ENCODE measurements at places on chromosomes 5 and 9. TPM values are rescaled to one million over a fixed set of nuclear protein-coding genes. Genes with fewer than 3 reads are reported as not detected.
A peak's percentile ranks its signal among the peaks of the same experiment; 100 is the strongest.

GRCh38 chr9:1300941-1301340, 250.8 kb downstream of the DMRT2 start:
- DNase-seq = no peak
- H3K27ac ChIP-seq = no peak overlapping the region
- peaks cover 9% of the 10 kb centered on the region for H3K27me3 ChIP-seq

DNA sequence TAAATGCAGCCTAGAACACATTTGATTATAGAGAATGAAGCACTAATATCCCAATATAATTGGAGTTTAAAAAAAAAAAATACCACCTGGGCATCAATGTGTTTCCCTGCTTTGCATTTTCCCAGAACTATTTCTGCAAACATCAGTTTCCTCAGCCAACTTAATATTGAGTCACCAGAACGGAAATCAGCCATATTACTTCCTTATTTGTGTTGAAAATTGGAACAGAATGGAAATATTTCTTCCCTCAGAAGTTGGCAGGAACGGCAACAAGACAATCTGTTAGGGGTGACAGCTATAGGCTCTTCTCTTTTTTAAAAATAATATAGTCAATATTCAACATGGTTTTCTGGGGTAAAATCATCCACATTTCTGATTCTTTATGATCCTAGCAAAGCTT, 4.0 kb downstream of the MFAP3 start:
- H3K4me3 ChIP-seq = no peak overlapping the region
- peaks cover 2% of the 10 kb centered on the region for H3K36me3 ChIP-seq
- DNase-seq = no peak
- peaks cover 15% of the 10 kb centered on the region for H3K4me1 ChIP-seq

GRCh38 chr5:40365342-40366330, 314.1 kb upstream of the PTGER4 start:
- no peaks in the 10 kb centered on the region for H3K27me3 ChIP-seq
- H3K4me1 ChIP-seq = no peaks in the 10 kb centered on the region
- H3K4me3 ChIP-seq = no peak overlapping the region
- H3K27ac ChIP-seq = no peak overlapping the region
- H3K36me3 ChIP-seq = no peaks in the 10 kb centered on the region

The DMRTA1 gene
- 7.7 TPM for total RNA-seq

The ARHGEF37 gene
- 2.4 TPM for total RNA-seq

The INSL4 gene
- not detected for total RNA-seq

The ANKRD34B gene
- 0.17 TPM for total RNA-seq

The OTP gene
- total RNA-seq = not detected

The SHISAL2B gene
- total RNA-seq = 0.51 TPM

GRCh38 chr9:84781458-84781857, 111.9 kb downstream of the NTRK2 start:
- no peaks in the 10 kb centered on the region for H3K36me3 ChIP-seq
- H3K27ac ChIP-seq = no peak overlapping the region
- peaks cover 7% of the 10 kb centered on the region for H3K27me3 ChIP-seq
- peaks cover 1% of the 10 kb centered on the region for H3K4me1 ChIP-seq

The SOX30 gene
- not detected for total RNA-seq

DNA sequence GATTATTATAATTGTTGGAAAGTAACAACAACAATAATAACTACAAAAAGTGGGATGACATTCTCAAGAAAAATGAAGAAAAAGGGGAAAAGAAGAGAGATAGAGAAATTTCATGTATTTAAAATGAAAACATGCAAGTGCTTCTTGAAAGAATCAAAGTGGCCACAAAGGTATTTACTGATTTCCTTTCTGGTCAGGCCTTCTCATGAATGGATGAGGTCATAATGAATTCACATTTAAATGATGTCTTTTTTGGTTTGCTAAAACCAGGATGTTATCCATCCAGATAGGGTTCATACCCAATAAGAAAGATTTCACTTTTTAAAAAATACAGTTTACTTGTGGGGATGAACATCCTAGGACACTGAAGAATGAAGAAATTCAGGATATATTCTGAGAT, 446.4 kb upstream of the PTGER4 start:
- H3K4me3 ChIP-seq = no peak overlapping the region
- no peak for DNase-seq
- H3K4me1 ChIP-seq = peaks cover 14% of the 10 kb centered on the region
- H3K36me3 ChIP-seq = no peaks in the 10 kb centered on the region

The CYSRT1 gene
- 1.2 TPM for total RNA-seq

DNA sequence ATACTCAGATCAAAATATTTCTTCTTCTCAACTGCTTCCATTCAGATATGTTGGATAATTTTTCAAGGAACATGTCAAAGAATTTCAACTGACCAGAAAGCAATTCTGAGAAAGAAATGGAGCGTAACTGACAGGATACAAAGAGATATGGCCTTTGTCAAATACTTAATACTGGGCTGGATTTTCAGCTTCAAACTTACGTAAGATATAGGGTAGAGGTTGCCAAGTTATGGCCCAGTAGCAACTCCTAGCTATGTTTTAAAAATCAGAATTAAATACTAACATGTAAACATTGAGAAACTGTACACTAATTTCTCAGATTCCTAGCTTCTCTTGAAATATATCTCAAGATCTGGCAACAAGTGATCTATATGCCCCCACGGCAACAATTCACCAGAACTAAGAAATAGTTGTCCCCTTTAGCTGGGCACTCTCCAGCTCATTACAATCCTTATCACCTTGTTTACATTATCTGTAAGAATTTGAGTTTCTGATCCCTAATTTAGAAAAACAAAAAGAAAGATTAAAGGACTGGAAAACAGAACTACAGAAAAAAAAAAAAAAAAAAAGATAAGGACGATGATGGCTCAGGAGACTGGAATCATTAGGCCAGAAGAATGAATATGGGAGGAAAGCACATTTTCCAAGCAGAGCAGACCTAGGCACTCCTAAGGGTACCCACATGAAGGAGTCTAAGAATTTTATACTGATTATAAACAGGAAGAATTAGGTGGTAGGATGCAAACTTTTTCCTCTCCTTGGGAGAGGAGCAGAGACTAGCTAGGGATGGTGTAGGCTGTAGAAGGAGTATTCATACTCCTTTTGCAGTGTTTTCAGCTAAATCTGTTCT, 23.0 kb downstream of the INIP start:
- peaks cover 27% of the 10 kb centered on the region for H3K36me3 ChIP-seq
- DNase-seq = no peak
- H3K4me1 ChIP-seq = no peaks in the 10 kb centered on the region
- H3K4me3 ChIP-seq = no peak overlapping the region

DNA sequence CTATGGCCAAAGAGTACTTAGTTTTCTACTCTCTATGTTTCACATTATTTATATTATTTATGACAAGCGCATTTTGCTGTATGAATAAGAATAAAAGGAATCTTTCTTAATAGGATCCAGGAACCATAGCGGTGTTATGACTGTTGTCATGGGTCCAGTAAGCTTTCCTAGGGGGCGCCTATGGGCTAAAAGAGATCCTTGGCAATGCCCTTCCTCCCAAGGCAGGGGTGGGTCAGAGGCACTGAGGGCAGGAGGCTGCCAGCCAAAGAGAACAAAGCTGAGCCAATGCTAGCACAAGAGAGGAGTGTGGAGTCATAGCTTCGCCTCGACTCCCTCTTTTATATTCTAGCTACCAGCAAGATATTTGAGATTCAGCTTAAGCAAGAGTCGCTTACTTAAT, 98.4 kb upstream of the GNAQ start:
- peaks cover 21% of the 10 kb centered on the region for H3K4me1 ChIP-seq
- no peaks in the 10 kb centered on the region for H3K36me3 ChIP-seq
- no peak overlapping the region for H3K4me3 ChIP-seq

GRCh38 chr5:8954801-8955200, 591.1 kb downstream of the SEMA5A start:
- H3K36me3 ChIP-seq = no peaks in the 10 kb centered on the region
- no peak for DNase-seq
- H3K4me3 ChIP-seq = no peak overlapping the region
- peaks cover 6% of the 10 kb centered on the region for H3K4me1 ChIP-seq

The BTNL8 gene
- total RNA-seq = not detected

GRCh38 chr5:178474562-178475184, 115.5 kb downstream of the COL23A1 start:
- peaks cover 1% of the 10 kb centered on the region for H3K36me3 ChIP-seq
- DNase-seq = no peak
- peak overlapping the region; percentile 85 for H3K27ac ChIP-seq

DNA sequence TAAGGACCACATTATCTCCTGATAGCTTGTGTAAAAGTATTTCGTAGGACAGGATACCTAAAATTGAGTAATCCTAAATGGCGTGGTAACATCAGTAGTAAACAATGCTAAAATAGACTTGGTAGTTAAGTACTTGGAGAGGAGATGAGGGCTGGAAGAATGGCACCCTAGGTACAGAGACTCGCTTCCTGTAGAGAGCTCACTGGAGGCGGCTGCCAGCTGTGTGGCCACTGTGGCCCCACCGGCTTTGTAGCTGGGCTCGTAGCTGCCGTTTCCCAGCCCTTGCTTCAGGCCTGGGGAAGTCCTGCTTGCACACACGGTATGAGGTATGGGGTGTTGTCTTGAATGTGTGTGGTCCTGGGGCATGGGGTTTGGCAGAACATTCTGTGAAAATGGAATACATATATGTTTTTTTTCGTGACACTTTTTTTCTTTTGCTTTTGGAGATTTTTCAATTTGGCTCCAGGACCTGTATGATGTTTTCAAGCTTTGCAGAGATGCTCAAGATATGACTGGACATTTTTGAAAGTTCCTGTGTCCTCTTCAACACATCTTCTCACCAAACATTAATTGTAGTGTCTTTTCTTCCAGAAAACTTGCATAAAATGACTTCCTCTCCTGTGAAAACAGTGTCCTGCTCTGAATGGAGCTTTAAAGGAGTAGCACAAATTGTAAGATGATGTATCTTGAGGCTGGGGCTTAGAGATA, 58.0 kb downstream of the RCL1 start:
- peaks cover 6% of the 10 kb centered on the region for H3K36me3 ChIP-seq
- H3K27ac ChIP-seq = no peak overlapping the region
- H3K4me3 ChIP-seq = no peak overlapping the region
- no peaks in the 10 kb centered on the region for H3K27me3 ChIP-seq

GRCh38 chr5:135440916-135441315, 6.2 kb downstream of the DCANP1 start:
- H3K4me3 ChIP-seq = no peak overlapping the region
- peaks cover 9% of the 10 kb centered on the region for H3K27me3 ChIP-seq
- no peak overlapping the region for H3K27ac ChIP-seq

GRCh38 chr5:30438785-30439184, 754.7 kb upstream of the CDH6 start:
- no peak for DNase-seq
- H3K36me3 ChIP-seq = peaks cover 3% of the 10 kb centered on the region
- no peaks in the 10 kb centered on the region for H3K4me1 ChIP-seq
- no peak overlapping the region for H3K27ac ChIP-seq

The CDO1 gene
- 24.6 TPM for total RNA-seq

GRCh38 chr9:9949978-9950377, 662.8 kb downstream of the PTPRD start:
- no peaks in the 10 kb centered on the region for H3K36me3 ChIP-seq
- H3K27me3 ChIP-seq = no peaks in the 10 kb centered on the region
- no peak overlapping the region for H3K4me3 ChIP-seq

DNA sequence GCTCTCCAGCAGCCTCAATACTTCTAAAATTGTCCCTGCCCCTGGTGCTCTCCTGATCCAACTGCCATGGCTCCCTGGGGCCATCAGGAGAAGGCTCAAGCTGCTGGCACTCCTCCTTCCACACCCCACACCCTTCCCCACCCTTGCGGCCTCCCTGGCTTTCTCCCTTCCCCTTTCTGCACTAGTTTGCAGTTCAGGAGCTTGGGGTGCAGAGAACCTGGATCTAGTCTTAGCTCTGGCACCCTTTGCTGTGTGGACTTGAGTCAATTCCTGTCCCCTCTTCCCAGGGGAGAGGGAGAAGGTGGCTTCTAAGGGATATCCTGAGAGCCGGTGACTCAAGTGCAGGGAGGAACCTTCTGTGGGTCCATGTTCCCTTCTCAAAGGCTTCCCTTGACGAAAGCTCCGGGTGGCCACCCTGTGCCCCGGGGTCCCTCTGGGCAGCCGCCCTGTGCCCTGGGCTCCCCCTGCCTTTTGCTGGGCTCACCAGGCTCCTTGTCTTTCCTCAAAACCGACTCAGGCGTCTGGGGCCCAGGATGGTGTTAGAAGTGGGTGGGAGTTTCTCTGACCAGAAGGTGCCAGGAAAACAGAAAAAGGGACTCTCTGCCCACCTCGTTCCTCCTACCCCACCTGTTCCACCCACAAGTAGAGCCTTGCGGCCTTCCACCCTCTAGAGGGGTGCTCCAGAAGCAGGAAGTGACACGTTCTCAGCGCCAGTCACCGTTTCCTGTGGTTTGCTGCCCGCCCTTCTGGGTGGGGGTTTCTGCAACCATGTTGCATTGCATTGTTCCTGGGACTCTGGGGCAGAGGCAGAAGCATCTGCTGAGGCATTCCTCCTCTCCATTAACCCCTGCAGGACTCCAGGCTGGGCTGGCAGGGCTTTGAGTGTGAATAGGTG, 15.0 kb downstream of the GLIPR2 start:
- no peak overlapping the region for H3K4me3 ChIP-seq
- peaks cover 1% of the 10 kb centered on the region for H3K36me3 ChIP-seq
- no peaks in the 10 kb centered on the region for H3K27me3 ChIP-seq
- DNase-seq = no peak

DNA sequence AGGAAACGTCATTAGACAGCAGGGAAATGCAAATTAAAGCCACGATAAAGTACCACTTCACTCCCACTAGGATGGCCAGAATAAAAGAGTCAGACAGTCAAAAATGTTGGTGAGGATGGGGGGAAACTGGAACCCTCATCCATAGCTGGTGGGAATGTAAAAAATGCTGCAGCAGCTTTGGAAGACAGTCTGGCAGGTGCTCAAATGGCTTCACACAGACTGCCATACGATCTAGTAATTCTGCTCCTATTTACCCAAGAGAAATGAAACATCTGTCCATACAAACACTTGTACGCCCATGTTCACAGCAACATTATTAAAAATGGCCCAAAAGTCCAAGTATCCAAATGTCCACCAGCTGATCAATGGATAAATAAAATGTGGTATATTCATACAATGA, 158.9 kb upstream of the PHYKPL start:
- no peak overlapping the region for H3K27ac ChIP-seq
- peaks cover 32% of the 10 kb centered on the region for H3K27me3 ChIP-seq
- no peak overlapping the region for H3K4me3 ChIP-seq
- no peaks in the 10 kb centered on the region for H3K36me3 ChIP-seq
- no peak for DNase-seq

The SOHLH1 gene
- total RNA-seq = not detected

DNA sequence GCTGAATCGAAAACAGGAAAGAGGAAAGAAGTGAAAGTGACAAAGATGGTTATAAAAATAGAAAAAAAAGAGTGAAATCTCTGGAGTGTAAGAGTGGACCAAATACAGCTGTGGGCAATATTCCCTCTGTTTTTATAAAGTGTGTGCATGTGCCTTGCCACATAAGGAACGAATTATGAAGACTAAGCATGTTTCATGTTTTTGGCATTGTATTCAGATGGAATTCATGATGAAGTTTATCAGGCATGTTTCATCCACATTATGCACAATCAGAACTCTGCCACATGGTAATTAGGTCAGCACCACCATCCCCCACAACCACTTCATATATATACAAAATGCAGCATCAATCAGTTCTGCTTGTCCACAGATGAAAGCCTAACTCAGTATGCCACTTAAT, 348.0 kb downstream of the ZNF608 start:
- H3K27me3 ChIP-seq = no peaks in the 10 kb centered on the region
- no peak overlapping the region for H3K4me3 ChIP-seq
- DNase-seq = no peak
- no peaks in the 10 kb centered on the region for H3K36me3 ChIP-seq
- no peak overlapping the region for H3K27ac ChIP-seq

GRCh38 chr9:31146485-31147166, 1237.8 kb upstream of the ACO1 start:
- no peaks in the 10 kb centered on the region for H3K4me1 ChIP-seq
- no peaks in the 10 kb centered on the region for H3K36me3 ChIP-seq
- no peak for DNase-seq
- H3K27ac ChIP-seq = no peak overlapping the region
- no peak overlapping the region for H3K4me3 ChIP-seq
- H3K27me3 ChIP-seq = no peaks in the 10 kb centered on the region

Measured in progenitor cell of endocrine pancreas (in vitro differentiated cells).